A549 treated with GW870086 at 1 μM for 4 hours (cell line): ENCODE measurements at places on chromosomes 3 and 15. TPM values are rescaled to one million over a fixed set of nuclear protein-coding genes. Genes with fewer than 3 reads are reported as not detected.

The ZBED2 gene
- 0.11 to 0.29 TPM (median 0.16 TPM) in 5 replicates for total RNA-seq

The FBXO40 gene
- total RNA-seq: not detected in 5 replicates

The SCN5A gene
- 0.53 to 2.6 TPM (median 1.0 TPM) in 5 replicates for total RNA-seq

The AADACL2 gene
- total RNA-seq: not detected in 5 replicates

The IL16 gene
- total RNA-seq: 0.21 TPM in 1 of 5 replicates, not detected in the others

The TMEM266 gene
- total RNA-seq: 0.11 to 0.24 TPM (median 0.18 TPM) in 4 of 5 replicates, not detected in the other

The KLHL6 gene
- 0.02 TPM in 1 of 5 replicates, not detected in the others for total RNA-seq

The ZCWPW2 gene
- not detected in 5 replicates for total RNA-seq

The CLDN16 gene
- not detected in 5 replicates for total RNA-seq

The TRMT10C gene
- 31.4 to 37.9 TPM (median 36.2 TPM) in 5 replicates for total RNA-seq

The CKMT1A gene
- 1.8 to 4.5 TPM (median 2.3 TPM) in 5 replicates for total RNA-seq

The IL17RB gene
- 0.71 to 1.2 TPM (median 0.96 TPM) in 5 replicates for total RNA-seq
